ENCODE measurements at places on chromosomes 1 and 21. TPM values are rescaled to one million over a fixed set of nuclear protein-coding genes. Genes with fewer than 3 reads are reported as not detected.

- peak; percentile 87 for DNase-seq
Observed at GRCh38 chr1:98661544-98662355, at the start of gene SNX7. Gene SNX7, plus strand, starts transcription at chr1:98661721. Its CDS starts 11 bp downstream, at chr1:98661732.

GRCh38 chr1:185996211-185996610 lies 262.0 kb downstream of the HMCN1 start:
- no peak for DNase-seq

STX12 gene
- 21.5 TPM for total RNA-seq

DNASE2B gene
- not detected for total RNA-seq

- DNase-seq = no peak
Observed at GRCh38 chr1:37477198-37477931, 3.0 kb downstream of the ZC3H12A start.

PDC gene
- not detected for total RNA-seq

C1orf94 gene
- not detected for total RNA-seq

DNA sequence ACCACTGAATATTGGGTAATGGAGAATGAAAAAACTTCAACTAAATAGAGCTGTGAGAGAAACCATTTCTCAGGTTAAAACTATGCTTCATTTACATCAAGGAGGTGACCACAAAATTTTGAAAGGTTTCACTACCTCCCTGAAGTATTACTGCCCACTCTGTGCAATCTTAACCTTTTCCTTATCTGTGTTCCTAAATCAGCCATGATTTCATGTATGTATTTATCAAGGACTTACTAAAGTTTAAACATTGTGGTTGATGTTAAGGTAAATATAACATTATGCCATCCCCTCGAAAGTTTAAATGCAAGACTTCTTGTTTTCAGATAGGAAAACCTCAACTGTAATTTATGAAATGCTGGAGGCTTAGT lies 84.4 kb downstream of the CLEC20A start:
- no peak for DNase-seq

C1orf116 gene
- total RNA-seq = 10.4 TPM

- no peak for DNase-seq
Observed at GRCh38 chr1:12610305-12610935, 7.6 kb downstream of the DHRS3 start.

DNA sequence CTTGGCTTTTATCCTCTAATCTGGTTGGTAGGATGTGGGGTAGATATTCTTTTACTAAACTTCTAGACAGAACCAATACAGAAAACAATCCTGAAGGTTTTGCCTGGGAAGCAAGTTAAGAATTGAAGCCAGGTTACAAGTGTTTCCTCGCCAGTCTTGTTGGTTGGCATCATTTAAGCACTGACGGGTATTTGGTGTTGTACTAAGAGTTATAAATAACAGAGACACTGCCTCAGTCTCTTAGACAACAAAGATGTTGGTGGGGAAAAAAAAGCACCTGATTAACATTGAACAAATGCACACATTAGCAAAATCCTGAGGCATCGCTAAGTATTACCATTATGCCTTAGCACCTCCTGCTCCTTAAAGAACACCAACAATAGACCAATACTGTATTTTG lies 272.2 kb downstream of the BRINP2 start:
- no peak for DNase-seq

- no peak for DNase-seq
Observed at GRCh38 chr1:108732398-108732797, 14.1 kb upstream of the STXBP3 start.

AMY1A gene
- total RNA-seq = not detected

DNA sequence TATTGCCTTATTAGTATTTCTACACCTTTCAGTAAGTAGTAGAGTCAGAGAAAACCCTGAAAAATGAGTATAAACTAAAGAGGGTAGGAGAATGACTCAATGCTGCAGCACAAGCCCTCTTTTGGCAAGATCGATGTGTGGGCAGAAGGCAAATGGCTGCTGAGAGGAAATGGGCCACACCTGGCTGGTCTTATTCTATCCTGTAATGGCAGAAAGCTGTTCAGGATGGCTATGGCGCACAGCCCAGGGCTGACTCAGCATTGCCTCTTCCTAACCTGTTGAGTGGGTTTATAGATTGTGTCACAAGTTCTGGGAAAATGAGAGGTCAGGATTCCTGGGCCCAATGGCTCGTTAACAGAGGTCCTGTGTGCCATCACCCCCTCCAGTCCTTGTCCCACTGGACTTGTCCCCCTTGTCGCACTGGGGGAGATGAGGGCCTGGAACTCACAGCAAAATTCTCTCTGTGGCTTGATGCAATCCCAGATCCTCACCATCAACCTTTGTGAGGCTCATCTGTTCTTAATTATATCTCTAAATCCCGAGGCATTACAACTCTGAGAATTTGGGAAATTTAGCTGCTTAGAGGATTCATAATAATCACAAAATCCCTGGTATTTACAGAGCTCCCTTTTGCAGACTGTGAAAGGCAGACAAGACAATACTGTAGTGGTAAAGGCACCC lies 13.2 kb downstream of the HMGB4 start:
- no peak for DNase-seq

CELA3B gene
- not detected for total RNA-seq

MPL gene
- total RNA-seq = not detected

CFHR4 gene
- total RNA-seq = not detected

GRCh38 chr21:44898851-44899767 lies 21.6 kb downstream of the ITGB2 start:
- no peak for DNase-seq

- DNase-seq = no peak
Observed at GRCh38 chr1:189880135-189880534, 597.5 kb downstream of the BRINP3 start.

GRCh38 chr1:116769561-116769977 lies 15.3 kb downstream of the CD2 start:
- DNase-seq = no peak

TRIM45 gene
- total RNA-seq = 4.0 TPM

- no peak for DNase-seq
Observed at GRCh38 chr1:77975386-77975785, 3.5 kb downstream of the FUBP1 start.

GREM2 gene
- total RNA-seq = 0.51 TPM

DNA sequence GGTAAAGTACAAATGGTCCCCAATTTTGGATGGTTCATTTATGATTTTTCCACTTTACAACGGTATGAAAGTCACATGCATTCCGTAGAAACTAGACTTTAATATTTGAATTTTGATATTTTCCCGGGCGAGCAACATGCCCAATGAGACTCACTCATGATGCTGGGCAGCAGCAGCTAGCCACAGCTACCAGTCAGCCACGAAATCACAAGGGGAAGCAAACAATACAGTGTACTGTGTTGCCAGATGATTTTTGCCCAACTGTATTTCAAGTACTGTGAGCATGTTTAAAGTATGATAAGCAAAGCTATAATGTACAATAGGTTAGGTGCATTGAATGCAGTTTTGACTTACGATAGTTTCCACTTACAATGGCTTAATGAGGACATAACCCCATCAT lies 266.8 kb downstream of the VAV3 start:
- no peak for DNase-seq

PLA2G5 gene
- total RNA-seq = not detected

CLCA4 gene
- not detected for total RNA-seq

DNA sequence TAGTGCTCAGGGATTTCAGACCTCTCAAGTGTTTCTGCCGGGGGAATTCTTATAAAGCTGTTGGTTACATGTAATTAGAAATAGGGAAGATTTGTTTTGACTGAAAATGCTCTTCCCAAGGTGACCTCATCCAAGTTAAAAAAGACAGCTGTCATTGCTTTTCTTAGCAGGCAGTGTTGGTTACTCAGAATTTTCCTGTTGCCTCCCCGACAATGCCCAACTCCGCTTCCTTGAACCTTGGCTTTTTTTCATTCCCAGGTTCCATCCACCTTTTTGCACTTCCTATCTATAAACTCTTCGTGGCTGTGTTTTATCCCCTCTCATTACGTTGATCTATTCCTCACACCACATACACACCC lies 825 bp upstream of the DPH5 start:
- no peak for DNase-seq

- peak; percentile 50 for DNase-seq
Observed at GRCh38 chr1:151327903-151328674, 873 bp upstream of the PI4KB start.

ZNF695 gene
- total RNA-seq = 25.2 TPM

SPATA21 gene
- total RNA-seq = not detected

- no peak for DNase-seq
Observed at GRCh38 chr1:109371341-109371739, 26.4 kb downstream of the SORT1 start.

SLC45A1 gene
- total RNA-seq = 0.44 TPM

G0S2 gene
- total RNA-seq = 45.7 TPM

GRCh38 chr1:89310505-89310904 lies 37.8 kb upstream of the GBP5 start:
- DNase-seq = no peak

SLAMF9 gene
- total RNA-seq = not detected

- DNase-seq = no peak
Observed at GRCh38 chr1:46532095-46532494, 19.4 kb downstream of the KNCN start.

Data from Caco-2 (cell line).